ENCODE measurements at places on chromosomes 3 and 15.

GRCh38 chr3:73411993-73412392 lies 212.7 kb downstream of the PDZRN3 start:
- no peak for DNase-seq

- no peak for DNase-seq
Observed at GRCh38 chr3:9214599-9214998, 34.8 kb downstream of the SRGAP3 start.

DNA sequence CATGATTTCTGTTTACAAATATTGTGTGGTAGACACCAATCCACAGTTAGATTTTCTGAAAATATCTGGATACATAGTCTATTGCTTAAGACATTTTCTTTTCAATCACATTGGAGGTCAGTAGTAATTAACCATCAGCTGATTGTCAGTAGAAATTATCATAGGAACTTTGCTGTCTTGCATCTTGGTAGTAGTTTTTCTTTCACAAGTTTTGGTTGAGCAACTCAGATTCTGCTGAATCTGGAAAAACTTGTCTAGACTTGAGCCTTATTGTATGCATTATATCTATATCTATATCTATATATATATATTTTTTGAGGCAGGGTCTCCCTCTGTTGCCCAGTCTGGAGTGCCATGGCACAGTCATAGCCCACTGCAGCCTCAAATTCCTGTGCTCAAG lies 4.0 kb downstream of the RAB11A start:
- DNase-seq = no peak

DNA sequence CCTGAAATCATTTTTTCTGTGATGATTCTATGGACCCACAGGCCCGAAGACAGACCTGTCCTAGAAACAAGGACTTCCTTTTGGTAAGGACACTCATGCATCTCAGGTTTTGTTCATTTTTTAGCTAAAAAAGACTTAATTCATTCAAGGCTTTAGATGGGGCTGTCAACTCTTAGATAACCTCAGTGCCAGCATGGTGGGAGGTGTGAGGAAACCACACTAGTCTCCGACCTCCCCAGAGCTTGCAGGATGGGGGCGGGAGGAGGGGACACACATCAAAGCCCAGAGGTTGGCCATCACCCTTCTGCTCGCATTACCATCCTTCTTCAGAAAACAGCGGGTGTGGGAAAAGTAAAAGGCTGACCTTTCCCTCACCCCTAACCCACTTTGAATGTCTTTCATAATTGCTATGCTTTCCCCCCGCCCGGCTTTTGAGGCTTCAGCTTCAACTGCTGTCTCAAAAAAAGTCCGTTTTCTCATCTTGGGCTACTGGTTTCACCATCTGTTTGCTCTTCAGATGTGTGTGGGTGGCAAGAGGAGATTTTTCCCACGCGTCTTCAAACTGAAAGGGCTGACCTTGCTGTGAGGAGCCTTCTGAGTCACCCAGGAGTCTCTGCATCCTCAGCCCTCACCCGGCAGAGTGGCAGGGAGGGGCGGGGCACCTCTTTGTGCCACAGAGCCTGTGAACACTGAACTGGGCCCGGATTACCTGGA lies 27.6 kb upstream of the CXCR6 start:
- DNase-seq = peak; percentile 93

DNA sequence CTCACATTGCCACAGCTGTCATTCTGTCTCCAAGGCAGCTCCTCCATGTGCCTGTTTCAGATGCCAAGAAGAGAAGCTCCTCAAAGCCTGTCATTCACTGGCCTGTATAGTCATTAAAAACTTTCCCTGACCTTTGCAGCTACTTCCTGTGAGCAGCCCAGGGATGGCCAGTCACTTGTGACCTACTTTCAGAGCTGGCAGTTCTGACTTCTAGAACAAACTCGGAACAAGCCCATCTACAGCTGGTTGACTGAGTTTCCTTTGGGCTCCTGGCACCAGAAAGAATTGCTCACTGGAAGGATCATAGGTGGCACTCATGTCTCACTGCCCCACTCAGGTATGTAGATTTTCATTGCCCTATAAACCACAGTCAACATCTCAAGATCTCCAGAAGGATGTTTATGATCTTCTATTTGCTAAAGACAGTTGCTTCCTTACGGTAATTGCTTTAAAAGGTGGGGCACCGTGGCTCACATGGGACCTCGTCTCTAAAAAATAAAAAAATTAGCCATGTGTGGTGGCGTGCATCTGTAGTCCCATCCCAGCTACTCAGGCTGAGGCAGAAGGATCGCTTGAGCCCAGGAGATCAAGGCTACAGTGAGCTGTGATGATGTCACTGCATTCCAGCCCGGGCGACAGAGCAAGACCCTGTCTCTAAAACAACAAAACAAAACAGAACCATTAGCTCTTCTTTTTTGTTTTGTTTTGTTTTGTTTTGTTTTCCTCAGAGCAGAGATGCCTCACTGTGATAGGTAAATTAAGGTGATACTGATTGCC lies 11.2 kb upstream of the ATP13A3 start:
- no peak for DNase-seq

DNA sequence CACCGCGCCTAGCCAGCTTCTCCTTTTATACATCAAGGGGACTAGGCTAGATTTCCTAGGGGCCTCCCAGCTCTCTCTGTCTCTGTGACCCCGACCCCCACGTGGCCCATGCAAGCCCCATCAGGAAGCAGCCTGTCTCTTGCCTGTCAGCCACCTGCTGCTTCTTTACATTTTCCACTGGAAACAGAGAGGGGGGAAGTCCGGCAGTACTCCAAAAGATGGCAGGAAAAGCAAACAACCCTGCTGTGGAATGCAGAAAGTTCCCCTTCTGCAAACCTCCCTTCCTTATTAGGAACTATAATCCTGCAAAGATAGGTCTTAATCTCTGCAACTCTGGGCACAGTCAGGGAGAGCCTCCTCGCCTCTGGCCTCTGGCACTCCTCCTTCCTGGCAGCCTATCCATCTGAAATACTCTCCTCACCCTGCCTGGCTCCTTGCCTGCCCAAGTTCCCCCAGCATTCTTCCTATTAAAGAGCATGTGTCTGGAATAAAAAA lies 47.4 kb upstream of the HACD2 start:
- no peak for DNase-seq

DNA sequence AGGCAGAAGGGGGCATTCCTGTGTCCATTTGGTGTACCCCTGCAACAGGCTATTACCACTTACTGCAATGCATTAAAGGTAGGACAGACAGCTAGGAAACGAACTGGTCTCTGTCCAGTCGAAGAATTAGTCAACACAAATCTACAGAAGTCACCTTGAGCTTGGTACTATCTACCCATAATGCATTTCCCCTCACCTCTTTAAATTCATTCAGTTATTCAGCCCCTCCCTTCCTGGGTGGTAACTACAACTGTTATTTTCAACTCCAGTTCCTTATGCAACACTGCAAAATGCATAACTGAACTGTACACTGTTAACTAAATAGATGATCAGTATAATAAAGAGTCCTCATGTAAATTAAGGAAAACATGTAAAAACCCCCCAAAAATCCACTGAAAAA lies 77.6 kb downstream of the MAGI1 start:
- DNase-seq = no peak

DNA sequence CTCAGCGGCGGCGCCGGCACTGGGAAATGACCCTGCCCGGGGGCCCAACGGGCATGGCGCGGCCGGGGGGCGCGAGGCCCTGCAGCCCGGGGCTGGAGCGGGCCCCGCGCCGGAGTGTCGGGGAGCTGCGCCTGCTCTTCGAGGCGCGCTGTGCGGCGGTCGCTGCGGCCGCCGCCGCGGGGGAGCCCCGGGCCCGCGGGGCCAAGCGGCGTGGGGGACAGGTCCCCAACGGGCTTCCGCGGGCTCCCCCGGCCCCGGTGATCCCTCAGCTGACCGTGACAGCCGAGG lies 172 bp downstream of the ITPKA start:
- DNase-seq = no peak

- DNase-seq = no peak
Observed at GRCh38 chr3:107356706-107357105, 20.5 kb upstream of the CCDC54 start.

DNA sequence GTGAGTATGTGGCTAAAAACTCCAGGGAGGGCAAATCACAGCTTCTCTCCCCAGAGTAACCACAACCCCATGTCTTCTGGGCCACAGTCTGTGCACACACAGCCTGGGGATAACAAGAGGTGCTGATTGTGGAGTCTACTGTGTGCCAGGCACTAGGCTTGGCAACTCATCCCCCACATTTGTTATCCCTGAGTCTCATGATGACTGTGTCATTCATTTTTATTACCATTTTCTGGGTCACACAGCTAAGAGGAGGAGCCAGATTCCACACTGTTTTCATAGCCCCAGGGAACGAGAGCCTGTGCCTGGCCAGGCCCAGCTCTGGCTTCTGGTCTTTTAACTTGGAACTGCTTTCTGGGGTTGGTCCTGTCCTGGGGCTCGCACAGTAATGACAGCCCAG lies 34.5 kb downstream of the ESYT3 start:
- DNase-seq = no peak

- DNase-seq = no peak
Observed at GRCh38 chr3:171165983-171166382, 139.5 kb upstream of the SLC2A2 start.

DNA sequence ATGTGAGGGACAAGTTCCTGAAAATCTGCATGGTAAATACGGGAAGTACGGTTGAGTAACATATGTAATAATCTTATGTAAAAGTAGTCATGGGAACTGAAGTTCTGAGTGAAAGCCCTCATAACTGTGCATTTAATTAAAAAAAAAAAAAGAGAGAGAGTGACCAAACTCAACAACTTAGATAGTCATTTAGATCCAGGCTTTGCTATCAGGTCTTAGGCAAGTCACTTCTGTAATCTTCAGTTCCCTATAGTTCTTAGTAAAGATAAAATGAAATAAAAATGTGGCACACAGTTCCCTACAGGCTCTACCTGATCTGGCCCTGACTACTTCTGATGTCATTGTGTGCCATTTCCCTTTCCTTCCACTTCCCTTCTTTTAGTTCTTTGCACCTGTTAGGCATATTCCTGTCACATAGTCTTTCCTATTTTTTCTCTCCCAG lies 15.0 kb downstream of the RNF111 start:
- no peak for DNase-seq

GRCh38 chr3:78871048-78871447 lies 896.8 kb downstream of the ROBO1 start:
- no peak for DNase-seq

DNA sequence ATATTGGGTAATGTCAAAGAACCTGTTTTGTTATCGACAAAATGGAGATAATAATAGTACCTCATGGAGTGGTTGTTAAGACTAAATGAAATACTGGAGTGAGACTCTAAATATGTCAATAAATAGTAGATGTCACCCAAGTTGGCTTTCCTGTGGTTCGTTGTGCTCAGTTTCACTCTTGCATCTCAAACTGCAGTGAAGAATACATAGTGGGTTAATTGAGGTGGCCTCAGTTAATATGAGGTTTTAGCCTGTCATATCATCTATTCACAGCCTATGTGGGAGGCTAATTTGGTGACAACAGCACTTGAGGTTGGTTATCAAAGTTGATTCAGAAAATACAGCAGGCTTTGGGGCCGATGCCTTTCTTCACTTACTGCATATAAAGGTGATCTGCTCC lies 485.5 kb upstream of the SUCLG2 start:
- no peak for DNase-seq

GRCh38 chr3:39038165-39038564 lies 13.6 kb downstream of the SCN11A start:
- DNase-seq = no peak

- peak; percentile 81 for DNase-seq
Observed at GRCh38 chr15:67836477-67836876, 3.4 kb downstream of the RNU6-1 start.

DNA sequence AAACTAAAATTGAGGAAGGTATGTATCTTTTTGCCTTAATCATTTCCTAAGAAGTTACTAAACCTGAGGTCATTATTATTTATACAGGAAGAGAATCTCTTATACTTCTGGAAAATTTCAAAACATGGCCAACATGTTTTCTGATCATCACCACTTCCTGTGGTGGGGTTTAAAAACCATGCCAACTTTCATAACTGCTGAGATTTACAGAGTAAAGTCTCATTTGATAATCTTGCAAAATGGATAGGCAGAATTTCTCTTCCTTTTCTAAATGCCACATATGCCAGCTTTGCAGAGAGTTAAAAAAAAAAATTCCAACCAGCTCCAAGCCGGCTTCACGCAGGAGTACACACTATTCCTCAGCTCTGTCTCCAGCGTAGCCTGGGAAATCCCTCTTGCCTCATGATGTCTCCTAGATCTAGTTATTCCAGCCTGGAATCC lies 124.3 kb upstream of the SPRED1 start:
- no peak for DNase-seq

DNA sequence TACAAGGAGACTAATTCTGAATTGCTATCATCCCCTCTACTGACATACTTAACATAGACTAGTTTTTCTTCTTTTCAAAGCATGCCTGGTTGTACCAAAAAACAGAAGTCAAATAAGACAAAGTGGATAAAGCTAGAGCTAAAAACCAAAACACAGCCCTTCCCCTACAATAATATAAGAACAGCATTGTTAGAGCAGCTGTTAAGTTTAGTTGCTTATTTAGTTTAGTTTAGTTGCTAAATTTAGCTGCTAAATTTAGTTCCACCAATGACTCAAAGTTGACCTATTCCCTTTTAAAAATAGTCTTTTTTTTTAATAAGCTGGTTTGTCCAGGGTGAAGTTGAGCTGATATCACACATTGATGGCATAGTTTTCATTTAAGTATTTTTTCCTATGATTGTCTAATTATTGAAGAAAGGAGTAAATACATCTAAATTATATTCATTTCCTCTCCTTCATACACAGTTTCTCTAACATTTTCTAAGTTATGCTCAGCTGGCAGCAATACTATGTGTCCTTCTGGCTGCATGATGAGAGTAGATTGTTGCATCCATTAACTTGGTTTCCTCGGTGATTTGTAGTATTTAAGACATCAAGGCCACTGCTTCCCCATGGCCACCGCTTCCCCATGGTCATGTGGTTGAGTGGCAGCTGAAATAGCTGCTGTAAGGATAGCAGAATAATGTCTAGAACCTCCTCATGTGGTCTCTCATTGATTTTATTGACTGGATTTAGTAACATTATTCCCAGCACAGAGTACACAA lies 718.6 kb upstream of the NECTIN3 start:
- no peak for DNase-seq

GRCh38 chr3:27900316-27900715 lies 178.2 kb upstream of the EOMES start:
- DNase-seq = no peak

- DNase-seq = no peak
Observed at GRCh38 chr15:41727143-41727542, 47.1 kb upstream of the MAPKBP1 start.

- no peak for DNase-seq
Observed at GRCh38 chr3:4395448-4395847, 71.6 kb downstream of the SUMF1 start.

- DNase-seq = no peak
Observed at GRCh38 chr3:4336850-4337546, 33.8 kb downstream of the SETMAR start.

Measured in activated effector memory CD4-positive, alpha-beta T cell treated with anti-CD3 and anti-CD28 coated beads, Interleukin-2, amount 50 U/mL, for 16 hours (primary cell).